Stimulated activated naive CD8-positive, alpha-beta T cell treated with anti-CD3 and anti-CD28 coated beads, Interleukin-15, Interleukin-2, amounts not matched to agents 100 U/mL and 50 U/mL, for 24 hours (primary cell): ENCODE measurements at places on chromosomes 2 and 18.
A peak's percentile ranks its signal among the peaks of the same experiment; 100 is the strongest.

GRCh38 chr2:226828191-226828590, 7.7 kb upstream of the RHBDD1 start:
- DNase-seq: no peak

GRCh38 chr2:3121601-3122000, 256.0 kb downstream of the EIPR1 start:
- DNase-seq: no peak

GRCh38 chr18:10899481-10899880, 249.9 kb downstream of the PIEZO2 start:
- no peak for DNase-seq

- no peak for DNase-seq
Observed at GRCh38 chr2:31415421-31415820, 879 bp upstream of the XDH start.

DNA sequence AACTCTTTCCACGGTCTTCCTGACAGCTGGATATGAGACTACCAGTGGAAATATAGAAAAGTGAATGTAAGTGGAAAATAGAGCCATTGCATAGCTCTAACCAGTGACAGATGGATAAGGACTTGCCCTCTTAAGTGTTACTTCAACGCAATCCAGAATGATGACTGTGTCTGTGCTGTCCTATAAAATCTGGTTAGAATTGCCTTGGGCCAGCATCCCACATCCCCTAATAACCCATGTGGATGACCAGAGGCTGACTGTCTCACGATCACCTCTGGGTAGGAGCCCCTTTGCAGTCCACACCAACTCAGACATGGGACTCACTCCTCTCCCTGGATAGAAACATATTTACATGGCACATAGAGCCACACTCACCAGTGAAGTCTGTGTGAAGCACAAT, 186.6 kb downstream of the C1D start:
- no peak for DNase-seq

DNA sequence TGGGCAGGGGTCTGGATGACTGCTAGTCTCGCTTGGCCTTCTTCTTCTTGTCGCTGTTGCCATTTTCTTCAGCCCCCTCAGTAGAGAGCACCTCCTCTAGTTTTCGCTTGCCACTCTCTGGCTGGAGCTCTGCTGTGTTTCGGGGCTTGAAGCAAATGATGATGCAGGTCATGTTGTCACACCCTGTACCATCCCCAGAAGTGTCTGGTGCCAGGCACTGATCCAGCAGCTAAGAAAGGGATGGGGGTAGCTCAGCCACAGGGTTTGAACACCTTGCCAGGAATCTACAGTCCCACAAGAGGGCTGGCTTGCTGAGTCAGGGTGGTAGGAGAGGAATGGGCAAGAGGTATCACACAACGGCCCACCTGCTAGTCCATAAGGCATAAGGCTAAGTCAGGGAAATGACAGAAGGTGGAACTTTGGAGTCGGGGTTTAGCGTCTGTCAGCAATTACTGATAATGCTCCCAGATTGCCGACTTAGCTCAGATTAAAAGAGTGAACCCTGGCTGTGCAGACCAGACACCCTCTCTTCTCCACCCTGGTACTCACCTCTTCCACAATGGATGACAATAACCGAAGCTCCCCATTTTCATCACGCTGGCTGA, 1.1 kb upstream of the ZNF513 start:
- DNase-seq: no peak

DNA sequence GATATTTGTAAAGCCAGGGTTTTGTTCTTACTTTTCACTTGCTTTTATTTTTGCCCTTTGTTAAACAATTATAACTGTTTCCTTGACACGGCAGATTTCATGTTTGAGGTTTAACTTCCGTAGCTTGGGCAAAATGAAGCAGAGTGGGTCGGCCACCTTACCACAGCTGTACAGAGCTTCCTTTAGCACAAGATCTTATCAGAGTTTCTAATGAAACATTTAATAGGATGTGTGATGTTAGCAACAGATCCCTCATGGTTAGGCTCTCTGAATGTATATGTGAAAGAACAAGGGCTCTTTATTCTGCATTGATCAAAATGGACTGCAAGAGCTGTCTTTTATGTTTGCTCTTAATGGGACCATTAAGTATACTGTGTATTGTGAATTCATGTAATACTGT, 22.3 kb downstream of the RNF125 start:
- DNase-seq: peak; percentile 31

DNA sequence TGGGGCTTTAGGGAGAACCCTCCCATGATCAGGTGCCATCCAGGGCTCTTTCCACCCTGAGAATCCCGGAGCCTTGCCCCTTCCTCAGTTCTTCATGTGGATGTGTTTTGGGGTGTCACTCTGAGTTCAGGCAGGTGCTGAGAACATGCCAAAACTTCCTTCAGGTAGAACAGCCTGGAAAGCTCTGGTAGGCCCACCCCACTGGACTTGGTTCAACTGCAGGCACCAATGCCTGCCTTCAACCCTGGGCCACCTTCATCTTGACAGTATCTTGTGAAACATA, 85.8 kb downstream of the EPAS1 start:
- no peak for DNase-seq

GRCh38 chr18:7809978-7810377, 242.9 kb downstream of the PTPRM start:
- no peak for DNase-seq

GRCh38 chr2:238009563-238009962, 42.7 kb downstream of the UBE2F start:
- no peak for DNase-seq

- DNase-seq: no peak
Observed at GRCh38 chr18:25727281-25727985, 363.0 kb downstream of the SS18 start.

GRCh38 chr2:202269585-202269984, 4.0 kb downstream of the NOP58 start:
- DNase-seq: no peak

- DNase-seq: no peak
Observed at GRCh38 chr2:203804764-203805485, 62.6 kb upstream of the CTLA4 start.

DNA sequence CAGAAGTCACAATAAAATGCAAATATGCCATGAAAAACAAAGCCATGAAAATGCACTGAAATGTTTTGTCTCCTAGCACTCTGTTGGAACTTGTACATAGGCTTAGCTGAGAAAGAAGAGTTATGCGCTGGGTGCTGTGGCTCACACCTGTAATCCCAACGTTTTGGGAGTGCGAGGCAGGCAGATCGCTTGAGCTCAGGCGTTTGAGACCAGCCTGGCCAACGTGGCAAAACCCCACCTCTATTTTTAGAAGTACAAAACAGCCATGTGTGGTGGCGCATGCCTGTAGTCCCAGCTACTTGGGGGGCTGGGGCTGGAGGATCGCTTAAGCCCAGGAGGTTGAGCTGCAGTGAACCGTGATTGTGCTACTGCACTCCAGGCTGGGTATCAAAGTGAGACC, 39.9 kb downstream of the IRS1 start:
- no peak for DNase-seq

GRCh38 chr2:154556146-154556545, 142.3 kb upstream of the KCNJ3 start:
- no peak for DNase-seq

- no peak for DNase-seq
Observed at GRCh38 chr2:218323526-218324472, 31.5 kb upstream of the TMBIM1 start.

- no peak for DNase-seq
Observed at GRCh38 chr2:159982270-159982669, 80.1 kb downstream of the PLA2R1 start.

DNA sequence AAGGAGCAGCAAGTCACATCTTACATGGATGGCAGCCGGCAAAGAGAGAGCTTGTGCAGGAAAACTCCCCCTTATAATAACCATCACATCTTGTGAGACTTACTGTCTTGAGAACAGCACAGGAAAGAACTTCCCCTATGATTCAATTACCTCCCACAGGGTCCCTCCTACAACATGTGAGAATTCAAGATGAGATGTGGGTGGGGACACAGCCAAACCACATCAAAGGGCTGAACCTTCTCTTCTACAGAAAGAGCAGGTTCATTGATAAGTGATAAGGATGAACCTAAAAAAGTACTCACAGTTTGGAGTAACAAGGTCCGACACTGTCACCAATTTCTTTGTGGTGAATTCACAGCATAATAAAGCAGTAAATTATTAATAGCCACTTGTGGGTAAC, 422.2 kb upstream of the FSIP2 start:
- DNase-seq: no peak

GRCh38 chr2:134190062-134190806, 63.6 kb upstream of the MGAT5 start:
- no peak for DNase-seq

DNA sequence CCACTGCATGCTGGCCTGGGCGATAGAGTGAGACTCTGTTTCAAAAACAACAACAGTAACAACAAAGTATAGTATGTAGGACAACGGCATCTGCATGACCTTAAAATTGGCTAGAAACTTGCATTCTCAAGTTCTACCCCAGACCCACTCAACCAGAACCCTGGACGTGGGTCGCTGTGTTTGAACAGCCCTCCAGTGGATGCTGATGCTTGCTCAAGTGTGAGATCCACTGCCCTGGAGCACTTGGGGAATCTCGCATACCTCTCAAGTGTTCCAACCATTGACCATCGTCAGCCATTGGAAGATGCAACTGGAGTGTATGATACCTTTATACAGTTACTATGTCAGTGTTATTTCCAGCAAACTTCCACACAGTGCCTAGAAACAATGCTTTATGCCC, 435.9 kb downstream of the DCDC2C start:
- no peak for DNase-seq

DNA sequence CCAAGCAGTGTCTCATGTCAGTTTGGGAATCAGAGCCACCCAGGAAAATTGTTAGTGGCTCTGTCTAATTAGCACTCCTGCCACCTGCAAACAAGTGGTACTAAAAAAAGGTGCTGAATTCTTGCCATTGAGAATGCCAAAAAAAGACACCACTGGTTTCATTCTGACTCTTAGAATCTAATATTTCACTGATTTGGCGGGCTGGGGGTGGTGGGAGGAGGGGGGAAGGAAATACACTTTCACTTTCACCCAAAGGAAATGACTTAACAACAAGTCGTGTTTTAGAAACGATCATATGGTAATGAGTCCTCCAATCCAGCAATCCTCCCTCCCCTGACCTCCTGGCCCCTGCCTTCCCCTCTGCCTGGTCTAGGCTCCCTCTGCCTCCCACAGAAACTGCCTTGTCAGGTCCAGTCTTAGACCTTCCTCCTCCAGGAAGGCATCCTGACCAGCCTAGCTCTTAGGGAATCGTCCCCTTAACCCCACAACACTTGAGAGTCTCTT, 4.4 kb upstream of the KLHL29 start:
- DNase-seq: peak; percentile 46

DNA sequence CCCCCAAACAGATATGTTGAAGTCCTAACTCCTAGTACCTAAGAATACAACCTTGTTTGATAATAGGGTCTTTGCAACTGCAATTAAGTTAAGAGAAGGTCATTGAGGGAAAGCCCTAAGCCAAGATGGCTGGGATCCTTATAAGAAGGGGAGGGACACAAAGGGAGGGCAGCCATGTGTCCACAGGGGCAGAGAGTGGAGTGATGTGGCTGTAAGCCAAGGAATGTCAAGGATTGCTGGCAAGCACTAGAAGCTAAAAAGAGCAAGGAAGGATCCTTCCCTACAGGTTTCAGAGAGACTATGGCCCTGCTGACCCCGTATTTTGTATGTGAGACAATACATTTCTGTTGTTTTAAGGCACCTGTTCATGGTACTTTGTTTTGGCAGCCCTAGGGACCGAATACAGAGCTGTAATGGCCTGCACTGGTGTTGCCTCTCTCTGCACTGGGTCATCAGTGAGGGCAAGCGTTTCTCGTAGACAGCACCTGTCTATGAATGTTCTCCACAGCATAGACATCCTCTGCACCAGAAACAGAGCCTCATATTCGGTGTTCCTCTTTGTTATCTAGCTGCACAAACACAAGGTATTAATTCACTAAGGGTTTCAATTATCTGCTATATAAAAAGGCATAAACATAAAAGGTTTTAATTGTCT, 75.4 kb upstream of the AQP4 start:
- no peak for DNase-seq

GRCh38 chr2:60285626-60286316, 267.7 kb downstream of the BCL11A start:
- DNase-seq: no peak

GRCh38 chr2:159317392-159318088, 31.0 kb upstream of the WDSUB1 start:
- DNase-seq: no peak

GRCh38 chr2:40579247-40579646, 127.4 kb upstream of the SLC8A1 start:
- no peak for DNase-seq

DNA sequence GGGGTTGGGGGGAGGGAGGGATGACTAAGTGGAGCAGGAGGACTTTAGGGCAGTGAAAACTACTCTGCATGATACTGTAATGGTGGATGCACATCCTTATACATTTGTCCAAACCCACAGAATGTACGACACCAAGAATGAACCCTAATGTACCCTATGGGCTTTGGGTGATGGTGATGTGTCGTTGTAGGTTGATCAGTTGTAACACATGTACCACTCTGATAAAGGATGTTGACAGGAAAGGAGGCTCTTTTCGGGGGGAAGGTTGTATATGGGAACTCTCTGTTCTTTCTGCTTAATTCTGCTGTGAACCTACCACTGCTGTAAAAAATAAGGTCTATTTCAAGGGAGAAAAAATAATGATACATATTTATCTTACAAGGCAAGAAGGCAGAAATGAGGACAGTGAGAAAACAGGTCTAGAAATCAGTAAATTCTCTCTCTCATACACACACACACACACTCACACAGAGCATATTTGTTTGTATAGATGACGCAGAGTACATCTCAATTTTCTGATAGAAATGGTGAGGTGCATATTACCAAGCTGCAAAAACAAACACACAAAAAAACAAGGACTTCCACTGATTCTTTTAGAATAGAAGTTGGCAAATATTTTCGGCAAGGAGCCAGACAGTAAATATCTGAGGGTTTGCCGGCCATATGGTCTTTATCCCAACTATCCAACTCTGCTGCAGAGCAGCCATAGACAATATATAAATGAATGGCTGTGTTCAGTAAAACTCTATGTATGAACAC, 20.2 kb downstream of the FAM124B start:
- no peak for DNase-seq

GRCh38 chr18:27121108-27121507, 64.0 kb downstream of the CHST9 start:
- no peak for DNase-seq

DNA sequence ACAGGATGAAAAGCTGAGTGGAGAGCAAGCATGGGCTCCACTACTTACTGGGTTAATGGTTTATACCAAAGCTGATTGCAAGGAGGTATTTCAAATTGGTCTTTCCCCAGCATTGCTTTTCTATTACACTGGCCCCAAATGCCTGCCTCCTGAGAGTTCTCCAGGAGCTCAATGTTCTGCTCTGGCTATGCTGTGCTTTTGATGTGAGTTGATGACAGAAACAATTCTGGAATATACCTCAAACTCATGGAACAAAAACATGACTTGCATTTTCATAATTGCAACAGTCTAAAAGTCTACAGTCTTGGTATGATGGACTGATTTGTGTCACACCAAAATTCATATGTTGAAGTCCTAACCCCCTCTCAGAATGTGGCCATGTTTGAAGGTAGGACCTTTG, 258.0 kb downstream of the CDH20 start:
- no peak for DNase-seq
